ENCODE measurements at places on chromosomes 7 and 10. TPM values are rescaled to one million over a fixed set of nuclear protein-coding genes. Genes with fewer than 3 reads are reported as not detected.

MYPN gene
- not detected for total RNA-seq

SLC26A3 gene
- total RNA-seq, result 856 TPM

PSD gene
- 106 TPM for total RNA-seq

DNA sequence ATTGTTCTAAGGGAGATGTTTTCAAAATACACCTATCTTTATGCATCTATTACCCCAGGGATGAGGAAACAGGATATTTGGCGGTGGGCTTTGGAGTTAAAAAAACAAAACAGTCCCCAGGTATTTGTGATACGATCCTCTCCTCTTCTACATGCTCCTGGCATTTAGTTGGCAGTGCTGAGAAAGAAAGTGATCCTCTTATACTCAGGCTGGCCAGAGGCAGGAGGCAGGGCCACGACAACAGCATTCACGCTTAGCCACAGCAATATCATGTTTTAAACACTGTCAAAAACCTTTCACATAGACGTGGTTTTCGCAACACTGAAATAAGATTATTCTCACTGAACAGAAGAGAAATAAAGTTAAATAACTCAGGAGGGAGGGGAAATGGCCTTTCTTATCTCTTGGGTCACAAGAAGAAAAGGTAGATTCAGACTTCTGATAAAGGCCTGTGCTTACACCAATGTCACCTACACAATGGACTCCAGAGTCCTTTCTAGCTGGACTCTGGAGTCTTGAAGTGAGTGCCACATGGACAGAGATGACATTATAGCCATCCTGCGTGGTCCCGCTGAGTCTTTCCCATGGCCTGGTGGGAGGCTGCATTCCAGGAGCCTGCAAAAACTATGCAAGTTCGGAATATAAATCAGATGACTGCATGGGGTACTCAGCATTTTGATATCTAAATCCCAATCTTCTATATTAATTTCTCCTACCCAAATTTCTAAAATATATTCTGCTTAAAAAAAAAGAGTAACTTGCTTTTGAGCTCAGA, 88.7 kb downstream of the PIP4K2A start:
- no peak for DNase-seq

DNA sequence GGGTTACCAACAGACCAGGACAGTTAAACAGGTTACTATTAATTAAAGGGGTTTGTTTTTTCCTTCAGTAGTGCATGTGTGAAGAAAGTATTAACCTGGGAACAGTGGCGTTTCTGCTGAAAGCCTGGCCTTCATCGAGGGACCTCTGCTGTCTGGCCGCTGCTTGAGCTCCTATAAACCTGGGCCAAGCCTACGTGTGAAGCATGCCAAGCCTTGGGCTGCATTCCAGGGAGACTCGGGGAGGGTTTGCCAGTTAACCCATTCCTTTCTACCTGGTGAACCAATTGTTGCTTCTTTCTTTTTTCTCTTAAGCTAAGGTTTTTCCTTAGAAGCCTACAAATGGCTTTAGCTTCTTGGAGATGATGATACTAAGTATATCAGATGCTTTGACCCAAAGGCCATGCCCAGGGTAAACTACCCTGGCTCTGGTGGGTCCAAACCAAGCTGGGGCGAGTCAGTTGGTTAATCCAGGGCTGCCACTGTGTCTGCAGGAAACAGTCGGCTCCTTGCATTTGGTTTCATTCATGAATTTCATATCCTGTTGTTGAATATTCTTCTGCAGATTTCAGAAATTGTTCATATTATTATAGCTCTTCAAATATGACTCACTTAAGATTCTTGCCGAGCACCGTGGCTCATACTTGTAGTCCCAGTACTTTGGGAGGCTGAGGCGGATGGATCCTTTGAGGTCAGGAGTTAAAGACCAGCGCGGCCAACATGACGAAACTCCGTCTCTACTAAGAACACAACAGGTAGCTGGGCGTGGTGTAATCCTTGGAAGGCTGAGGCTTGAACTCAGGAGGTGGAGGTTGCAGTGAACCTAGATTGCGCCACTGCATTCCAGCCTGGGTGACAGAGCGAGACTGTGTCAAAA, 23.8 kb downstream of the PFKP start:
- DNase-seq, result peak; percentile 82

PLXNA4 gene
- 5.8 TPM for total RNA-seq

DNA sequence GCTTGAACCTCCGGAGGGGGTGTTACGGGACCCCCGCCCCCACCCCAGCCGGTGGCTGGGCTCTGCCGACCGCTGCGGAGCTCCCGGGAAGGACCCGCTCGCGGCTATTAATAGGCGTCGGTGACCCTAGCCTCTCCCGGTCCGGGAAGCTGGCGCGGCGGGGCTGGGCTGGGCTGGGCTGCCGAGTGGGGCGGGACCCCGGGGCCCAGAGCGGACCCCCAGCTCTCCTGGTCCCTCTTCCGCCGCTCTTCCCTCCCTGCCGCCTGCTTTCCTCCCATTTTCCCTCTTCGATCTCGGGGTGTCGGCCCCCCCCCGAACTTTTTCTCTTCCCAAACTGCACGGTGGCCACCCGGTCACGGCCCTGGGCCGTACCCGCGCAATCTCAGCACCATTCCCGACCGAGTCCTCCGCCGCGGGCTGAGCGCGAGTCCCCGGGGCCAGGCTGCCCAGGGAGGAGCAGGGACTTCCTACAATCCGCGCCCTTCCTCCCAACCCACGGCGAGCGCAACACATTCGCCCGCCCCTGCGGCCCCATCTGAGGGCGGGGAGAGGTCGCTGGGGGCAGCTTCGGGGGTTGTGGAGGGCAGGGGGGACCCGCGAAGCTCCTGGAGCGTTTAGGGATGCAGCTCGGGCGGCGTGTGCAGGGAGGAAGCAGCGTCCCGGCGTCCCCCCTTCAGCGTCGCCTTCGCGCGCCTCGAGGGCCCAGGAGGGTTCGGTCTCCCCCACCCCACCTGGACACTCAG, 3.1 kb upstream of the ELFN1 start:
- DNase-seq, result no peak

SPDYE5 gene
- total RNA-seq, result 0.09 TPM

- no peak for DNase-seq
Observed at GRCh38 chr7:7446616-7447015, 89.1 kb downstream of the COL28A1 start.

- DNase-seq, result no peak
Observed at GRCh38 chr10:130899856-130900255, 411.7 kb downstream of the TCERG1L start.

DNA sequence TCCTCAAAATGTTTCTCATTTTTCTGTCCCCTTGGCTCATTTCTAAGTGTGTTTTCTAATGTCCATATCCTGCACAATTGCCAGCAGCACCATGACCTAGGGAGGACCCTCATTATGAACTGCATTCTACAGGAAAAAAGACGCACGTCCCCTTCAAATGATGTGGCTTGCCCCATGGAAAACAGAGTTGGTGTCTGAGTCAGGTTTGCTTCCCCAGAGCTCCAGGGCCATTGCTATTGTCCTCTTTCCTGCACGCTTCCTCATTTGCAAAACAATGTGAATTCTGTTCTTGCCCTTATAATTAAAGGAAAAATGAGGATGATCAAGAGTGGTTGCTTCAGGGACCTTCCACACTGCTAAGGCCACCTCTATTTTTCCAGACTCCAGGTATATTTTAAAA, 14.7 kb upstream of the ASB4 start:
- DNase-seq, result no peak

DNA sequence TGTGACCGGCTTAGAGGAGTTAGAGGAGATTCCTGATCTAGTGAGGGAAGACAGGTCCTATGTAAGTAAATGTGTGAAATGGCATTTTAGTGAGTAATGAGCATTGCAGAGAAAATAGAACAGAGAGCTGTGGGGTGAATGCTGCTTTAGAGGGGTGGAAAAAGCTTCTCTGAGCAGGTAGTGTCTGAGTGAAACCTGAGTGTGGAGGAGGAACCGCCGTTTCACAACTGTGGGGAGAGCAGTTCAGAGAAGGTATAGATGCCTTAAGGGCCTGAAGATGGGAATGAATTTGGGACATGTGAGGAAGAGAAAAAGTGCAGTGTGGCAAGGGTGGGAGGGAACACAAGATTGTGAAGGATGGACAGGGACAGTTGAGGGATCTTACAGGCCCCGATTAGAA, 21.6 kb downstream of the FBH1 start:
- no peak for DNase-seq

All from mucosa of gallbladder (tissue), 1 donor.